ENCODE measurements at places on chromosomes 7 and 10. TPM values are rescaled to one million over a fixed set of nuclear protein-coding genes. Genes with fewer than 3 reads are reported as not detected.

DNA sequence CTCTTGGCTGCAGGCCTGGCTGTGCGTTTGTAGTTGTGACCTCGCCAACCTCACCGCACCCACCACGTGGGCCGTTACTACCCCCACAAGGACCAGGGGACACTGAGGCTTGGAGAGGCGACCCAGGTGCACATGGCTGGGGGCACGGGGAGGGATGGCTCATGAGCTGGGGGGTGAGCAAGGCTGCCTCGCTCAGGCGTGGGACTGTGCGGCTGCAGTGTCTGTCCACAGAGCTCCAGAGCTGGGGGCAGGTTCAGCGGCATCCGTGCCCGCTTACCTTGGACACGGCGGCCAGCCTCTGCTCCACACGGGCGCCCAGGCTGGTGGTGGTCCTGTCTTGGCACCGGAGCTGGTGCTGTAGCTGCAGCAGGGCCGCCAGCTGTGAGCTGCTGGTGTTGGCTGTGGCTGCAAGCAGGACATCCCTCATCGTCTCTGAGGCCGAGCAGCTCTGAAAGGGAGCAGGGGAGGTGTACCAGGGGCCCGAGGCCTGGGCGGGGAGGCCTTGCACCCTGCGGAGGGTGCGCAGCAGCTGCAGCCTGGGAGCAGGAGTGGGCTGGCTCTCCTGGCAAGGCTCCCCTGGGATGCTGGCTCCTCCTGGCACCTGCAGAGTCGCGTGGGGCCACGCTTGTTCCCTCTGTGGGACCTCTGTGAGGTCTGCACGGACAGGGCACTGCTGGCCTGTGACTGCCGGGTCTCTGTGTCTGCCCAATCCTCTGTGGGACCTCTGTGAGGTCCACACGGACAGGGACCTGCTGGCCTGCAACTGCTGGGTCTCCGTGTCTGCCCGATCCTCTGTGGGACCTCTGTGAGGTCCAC, 60.0 kb upstream of the NKX6-2 start:
- peaks cover 8% of the 10 kb centered on the region for H3K27me3 ChIP-seq
- H3K4me3 ChIP-seq: no peak overlapping the region
- peaks cover 11% of the 10 kb centered on the region for H3K4me1 ChIP-seq
- no peak for DNase-seq
- H3K27ac ChIP-seq: no peak overlapping the region
- peaks cover 11% of the 10 kb centered on the region for H3K36me3 ChIP-seq

- no peak overlapping the region for H3K27ac ChIP-seq
- no peak overlapping the region for H3K4me3 ChIP-seq
- no peaks in the 10 kb centered on the region for H3K27me3 ChIP-seq
- H3K36me3 ChIP-seq: no peaks in the 10 kb centered on the region
- H3K4me1 ChIP-seq: no peaks in the 10 kb centered on the region
Observed at GRCh38 chr7:49878089-49878488, 104.7 kb downstream of the VWC2 start.

DNA sequence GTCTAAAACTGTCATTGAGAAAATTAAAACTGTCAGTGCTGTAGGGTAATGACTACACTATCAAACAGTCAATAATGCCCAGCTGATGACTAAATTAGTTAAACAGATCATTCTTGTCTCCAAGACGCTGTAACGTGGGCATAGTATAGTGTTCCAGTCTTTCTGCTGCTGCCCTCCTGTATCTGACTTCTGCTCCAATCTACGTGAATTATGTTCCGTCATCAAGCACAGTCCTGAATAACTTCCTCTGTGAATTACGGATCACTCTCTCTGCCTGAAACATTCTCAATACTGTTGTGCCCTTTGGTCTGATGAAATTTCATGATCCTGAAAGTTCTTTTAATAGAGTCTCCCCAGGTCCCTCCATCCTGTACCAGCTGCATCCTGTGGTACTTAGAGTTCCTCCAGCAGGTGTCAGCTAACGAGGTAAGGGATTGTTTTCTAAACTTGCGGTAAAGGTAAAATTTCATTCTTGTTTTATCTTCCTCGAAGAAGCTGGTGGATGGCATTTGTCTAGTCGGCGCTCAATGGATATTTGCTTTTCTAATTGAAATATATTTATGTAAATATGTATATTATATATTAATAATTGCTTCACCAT, 393.5 kb upstream of the ADARB2 start:
- H3K27me3 ChIP-seq: no peaks in the 10 kb centered on the region
- no peak overlapping the region for H3K4me3 ChIP-seq
- H3K27ac ChIP-seq: no peak overlapping the region
- no peak for DNase-seq

Gene INA
- 0.46 TPM for total RNA-seq

Gene MMD2
- not detected for total RNA-seq

Gene RAMP3
- total RNA-seq: not detected
